ENCODE measurements at places on chromosomes 13 and 19.

DNA sequence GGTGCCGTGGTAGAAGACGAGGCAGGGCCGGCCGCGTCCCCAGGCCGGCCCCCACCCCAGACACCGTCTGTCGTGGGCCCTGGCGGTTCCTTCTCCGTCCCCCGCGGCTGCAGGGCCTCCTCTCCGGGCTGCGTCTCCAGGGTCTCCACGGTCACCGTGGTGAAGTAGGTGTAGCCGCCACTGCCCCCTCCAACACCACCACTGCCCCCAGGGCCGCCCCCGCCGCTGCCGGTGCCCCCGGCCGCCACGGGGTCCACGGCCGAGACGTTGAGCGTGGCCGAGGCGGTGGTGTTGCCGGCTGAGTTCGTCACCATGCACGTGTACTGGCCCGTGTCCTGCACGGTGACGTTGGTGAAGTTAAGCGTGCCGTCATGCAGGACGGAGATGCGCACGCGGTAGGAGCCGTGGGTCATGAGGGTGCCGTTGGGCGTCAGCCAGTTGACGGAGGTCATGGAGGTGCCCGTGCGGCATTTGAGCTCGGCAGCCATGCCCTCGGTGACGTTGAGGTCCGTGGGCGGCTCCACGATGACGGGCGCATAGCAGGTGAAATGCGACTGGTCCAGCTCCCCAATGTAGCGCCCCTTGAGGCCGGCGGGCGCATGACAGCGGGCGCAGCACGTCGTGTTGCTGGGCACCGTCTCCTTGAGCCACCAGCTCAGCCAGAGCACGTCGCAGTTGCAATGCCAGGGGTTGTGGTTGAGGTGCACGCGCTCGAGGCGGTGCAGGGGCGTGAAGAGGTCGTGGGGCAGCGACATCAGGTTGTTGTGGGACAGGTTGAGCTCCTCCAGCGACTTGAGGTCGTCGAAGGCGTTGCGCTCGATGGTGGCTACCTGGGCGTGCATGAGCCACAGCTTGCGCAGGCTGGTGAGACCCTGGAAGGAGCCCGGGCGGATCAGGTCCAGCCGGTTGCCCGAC lies 4.6 kb upstream of the ASPDH start:
- no peak for DNase-seq

- DNase-seq = peak; percentile 51
These were observed 277.8 kb downstream of the FOXO1 start for GRCh38 chr13:40388617-40389016.

DNA sequence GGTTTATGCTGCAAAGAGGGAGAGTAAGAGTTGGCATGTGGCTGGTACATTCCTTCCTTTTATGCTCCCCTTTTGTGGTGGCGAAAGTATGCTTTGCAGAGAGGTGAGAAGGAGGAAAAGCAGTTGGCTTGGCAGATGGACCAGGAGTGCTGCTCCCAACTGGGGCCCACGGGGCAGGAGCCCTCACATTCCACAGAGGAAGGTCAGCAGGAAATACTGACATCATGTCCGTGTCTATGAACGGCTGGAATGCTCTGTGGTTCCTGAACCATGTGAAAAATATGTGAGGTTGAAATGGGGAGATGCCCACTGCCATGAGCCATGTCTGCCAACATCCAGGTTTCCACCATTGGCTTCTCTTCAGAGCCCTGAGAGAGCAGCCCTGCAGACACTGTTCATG lies 33.3 kb upstream of the GAS6 start:
- DNase-seq = no peak

- no peak for DNase-seq
These were observed 367 bp downstream of the NDUFS7 start for GRCh38 chr19:1384085-1384462.

- no peak for DNase-seq
These were observed 43.4 kb downstream of the MYO9B start for GRCh38 chr19:17118957-17119356.

Measured in stimulated activated CD4-positive, alpha-beta T cell treated with anti-CD3 and anti-CD28 coated beads, Interleukin-1b, Interleukin-23, amount 100 ng/mL, for 24 hours (primary cell).